Astrocyte of the cerebellum (primary cell): ENCODE measurements at places on chromosomes 3 and 15.

DNA sequence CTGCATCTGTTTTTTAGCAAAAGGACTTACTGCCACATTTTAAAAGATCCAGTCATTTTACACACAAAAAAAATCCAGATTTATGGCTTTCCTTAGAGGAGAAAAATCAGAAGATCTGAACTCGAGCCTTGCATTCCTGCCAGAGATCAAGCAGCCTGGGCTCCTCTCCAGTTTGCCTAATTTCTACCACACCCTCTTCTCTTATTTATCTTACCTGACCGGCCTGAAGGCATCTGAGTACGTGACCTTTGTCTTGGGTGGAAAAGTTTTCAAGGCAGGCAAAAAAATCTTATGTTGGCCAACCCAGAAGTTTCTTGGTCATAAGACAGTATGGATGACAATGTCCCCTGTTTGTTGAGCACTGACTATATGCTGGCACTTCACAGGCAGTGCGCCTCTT, 60.3 kb downstream of the CHRD start:
- DNase-seq, result no peak

DNA sequence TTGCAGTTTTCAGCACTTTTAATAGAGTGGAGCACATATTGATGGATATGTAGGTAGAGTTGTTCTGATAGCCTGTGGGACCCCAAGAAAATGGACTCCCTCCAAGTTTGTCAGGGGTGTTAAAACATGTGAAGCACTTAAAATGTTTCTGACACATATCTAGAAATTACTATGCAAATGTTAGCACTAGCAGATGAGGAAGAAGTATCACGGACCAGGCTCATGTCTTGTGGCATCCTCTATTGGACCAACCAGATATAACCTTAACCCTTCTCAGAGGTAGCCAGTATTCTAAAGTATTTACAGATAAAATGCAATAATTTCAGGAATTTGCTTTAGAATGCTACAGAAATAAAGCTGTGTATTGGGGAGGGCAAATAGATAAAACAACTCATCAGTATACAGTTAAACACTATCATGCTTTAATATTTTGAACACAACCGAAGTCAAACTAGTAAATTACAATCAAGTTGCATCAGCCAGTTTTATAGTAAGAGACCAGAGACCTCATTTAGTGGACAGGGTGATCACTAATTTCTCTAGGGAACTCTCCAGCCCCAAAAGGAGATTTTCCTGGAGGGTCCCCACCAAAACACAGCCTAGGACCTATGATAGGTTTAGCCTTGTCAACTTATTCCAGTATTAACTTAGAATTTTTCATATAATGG, 57.2 kb upstream of the FBN1 start:
- DNase-seq, result no peak

DNA sequence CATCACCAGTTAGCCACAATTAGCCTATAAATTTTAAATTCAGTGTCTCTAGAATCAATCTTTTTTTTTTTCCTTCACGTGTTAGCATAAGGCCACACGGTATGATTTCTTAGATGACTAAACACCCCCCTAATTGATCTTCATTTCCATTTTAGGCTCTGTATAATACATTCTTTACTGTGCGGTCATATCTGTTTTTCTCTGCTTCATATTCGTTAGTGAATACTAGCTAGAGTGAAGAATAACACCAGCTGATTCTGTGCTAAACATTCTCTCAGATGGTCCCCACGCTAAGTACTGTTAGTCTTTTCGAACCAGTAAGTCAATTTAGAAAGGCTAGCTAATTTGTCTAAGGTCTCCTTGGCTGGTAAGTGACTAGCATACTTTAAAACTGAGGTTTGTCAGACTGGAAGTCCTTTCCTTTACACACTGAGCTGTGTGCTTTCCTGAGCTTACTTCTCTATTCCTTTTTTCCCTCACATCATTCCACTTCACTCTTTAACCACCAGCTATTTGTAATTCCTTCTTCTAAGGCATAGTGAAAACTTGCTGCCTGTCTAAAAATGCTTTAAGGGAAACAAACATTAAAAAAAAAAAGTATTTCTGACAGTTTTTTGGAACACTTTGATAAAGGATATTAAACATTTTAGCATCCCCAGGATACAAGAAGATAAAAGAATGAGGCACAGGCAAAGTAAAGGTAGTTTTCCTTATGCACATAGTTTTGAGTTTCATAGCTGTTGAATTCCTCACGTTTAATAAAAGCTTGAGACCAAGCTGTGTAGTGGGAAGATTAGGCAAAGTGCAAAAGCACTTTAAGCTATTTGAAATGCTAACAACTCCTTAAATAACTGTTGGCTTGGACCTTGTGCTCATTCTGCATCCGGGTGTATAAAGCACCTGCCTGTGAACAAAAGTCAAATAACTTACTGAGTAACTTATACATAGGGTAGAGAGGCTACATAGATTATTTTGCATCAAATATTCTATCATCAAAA, 17.1 kb downstream of the ZFAND6 start:
- DNase-seq, result no peak

- no peak for DNase-seq
Measured at GRCh38 chr3:71599416-71599815, 15.9 kb upstream of the FOXP1 start.

- no peak for DNase-seq
Measured at GRCh38 chr15:41780266-41780665, 6.0 kb downstream of the MAPKBP1 start.

DNA sequence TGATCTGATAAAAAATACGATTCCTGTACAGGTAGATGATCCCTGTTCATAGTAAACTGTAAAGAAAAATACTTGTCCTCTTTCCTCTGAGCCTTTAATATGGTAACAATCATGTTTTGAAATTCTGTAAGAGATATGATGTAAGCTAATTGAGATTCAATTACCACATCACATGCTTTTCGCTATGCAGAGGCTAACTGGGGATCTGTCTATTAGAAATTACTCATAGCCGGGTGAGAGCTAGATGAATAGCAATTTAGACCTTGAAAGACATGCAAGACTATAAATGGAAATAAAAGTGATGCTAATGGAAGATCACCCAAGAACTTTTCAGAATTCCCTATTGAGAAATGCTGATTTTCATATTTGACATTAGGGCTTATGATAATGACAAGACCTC, 579.9 kb upstream of the ZNF717 start:
- DNase-seq, result no peak

DNA sequence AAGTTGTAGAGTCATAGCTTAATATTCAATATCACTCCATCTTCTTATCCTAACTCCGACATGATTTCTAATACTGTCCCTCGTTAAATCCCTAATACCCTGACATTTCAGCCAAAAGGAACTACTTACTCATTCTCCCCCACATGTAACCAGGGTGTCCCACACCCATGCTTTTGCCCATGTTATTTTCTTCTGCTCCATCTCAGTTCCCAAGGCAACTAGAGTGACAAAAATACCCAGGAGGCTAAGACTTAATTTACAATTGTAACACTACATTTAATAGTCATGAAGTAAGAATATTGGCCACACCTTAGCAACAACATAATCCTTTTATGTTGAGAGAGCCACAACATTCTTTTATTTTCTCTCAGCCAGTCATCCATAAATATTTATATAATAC, 248.5 kb upstream of the TGFBR2 start:
- no peak for DNase-seq

DNA sequence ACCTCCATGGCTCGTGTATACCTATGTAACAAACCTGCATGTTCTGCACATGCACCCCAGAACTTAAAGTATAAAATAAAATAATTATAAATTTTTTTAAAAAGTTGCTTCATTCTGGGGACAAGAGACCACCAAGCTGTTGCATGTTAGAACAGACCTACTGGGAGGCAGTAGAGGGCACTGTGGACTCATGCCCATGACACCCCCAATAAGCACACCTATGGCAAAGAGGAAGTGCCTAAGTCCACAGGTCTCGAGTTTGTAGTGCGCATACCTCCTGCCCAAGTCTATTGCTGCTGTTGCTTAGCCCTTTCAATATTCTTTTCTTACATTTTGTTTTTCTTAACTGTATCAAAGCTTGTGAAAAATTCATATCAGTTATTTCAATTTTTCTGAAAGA, 267.9 kb upstream of the THBS1 start:
- DNase-seq, result no peak

DNA sequence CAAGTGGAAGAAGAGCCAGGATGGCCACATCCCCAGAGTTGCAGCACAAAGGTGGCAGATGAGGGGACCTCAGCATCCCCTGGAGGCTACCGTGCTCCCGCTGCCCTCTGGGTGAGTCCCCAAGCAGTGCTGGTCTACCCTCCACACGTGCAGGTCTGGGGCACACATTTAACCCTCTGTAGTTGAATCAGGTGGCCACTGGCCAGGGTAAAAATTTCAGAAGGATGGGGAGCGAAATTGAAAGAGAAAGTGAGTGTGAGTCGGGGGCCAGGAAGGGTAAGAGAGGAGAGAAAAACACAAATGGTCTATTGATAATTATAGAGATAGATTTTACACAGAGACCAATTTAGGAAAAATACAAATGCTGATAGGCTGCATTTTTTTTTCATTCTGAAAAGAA, 139.5 kb upstream of the EIF1B start:
- DNase-seq, result no peak

GRCh38 chr15:65558336-65558735, 28.1 kb downstream of the HACD3 start:
- DNase-seq, result no peak

DNA sequence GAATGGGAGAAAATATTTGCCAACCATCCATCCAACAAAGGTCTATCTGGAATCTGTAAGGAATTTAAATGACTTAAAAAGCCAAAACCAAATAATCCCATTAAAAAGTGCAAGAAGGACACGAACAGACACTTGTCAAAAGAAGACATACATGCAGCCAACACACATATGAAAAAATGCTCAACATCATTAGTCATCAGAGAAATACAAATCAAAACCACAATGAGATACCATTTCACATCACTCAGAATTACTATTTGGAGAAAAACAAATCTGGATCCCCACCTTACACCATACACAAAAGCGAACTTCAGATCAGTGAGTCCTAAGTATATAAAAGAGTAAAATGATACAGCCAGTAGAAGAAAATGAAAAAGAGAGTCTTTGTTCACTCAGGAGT, 58.6 kb upstream of the MNS1 start:
- DNase-seq, result no peak

DNA sequence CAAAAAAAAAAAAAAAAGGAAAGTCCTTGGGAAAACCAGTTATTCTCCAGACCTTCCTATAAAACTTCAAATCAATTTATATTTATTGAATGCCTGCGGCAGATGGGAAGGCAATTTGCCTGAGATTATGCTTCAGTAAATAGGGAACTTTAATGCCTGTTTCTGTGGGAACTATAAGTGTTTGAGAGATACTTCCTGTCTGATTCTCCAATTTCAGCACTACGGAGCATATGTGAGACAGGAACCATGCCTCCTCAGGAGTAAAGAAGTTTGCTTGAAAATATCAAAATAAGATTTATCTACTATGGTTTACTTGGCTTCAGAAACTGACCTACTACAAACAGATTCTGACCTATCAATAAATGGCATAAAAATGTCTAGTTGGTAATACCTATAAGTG, 135.5 kb downstream of the CBLB start:
- no peak for DNase-seq
